Neural progenitor cell (in vitro differentiated cells): ENCODE measurements at places on chromosomes 6 and 20.
A peak's percentile ranks its signal among the peaks of the same experiment; 100 is the strongest.

DNA sequence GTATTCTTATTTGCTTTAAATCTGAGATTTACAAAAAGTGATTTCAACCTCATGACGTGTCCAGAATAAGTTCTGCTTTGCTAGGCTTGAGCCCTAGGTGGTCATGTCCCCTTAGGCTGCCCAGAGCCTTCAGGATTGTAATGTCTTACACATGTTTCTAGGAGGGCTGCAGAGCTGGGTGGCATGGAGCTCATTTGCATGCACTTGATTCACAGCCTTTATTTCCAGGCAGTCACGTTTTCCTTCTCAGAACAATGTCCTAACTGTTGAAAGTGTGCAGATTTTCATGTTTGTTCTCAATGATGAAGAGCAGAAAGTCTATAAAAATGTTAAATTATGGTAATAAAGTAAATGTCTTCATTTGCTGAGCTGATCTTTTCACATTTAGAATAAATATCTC is 448.6 kb upstream of the SOX4 start:
- no peak for DNase-seq

DNA sequence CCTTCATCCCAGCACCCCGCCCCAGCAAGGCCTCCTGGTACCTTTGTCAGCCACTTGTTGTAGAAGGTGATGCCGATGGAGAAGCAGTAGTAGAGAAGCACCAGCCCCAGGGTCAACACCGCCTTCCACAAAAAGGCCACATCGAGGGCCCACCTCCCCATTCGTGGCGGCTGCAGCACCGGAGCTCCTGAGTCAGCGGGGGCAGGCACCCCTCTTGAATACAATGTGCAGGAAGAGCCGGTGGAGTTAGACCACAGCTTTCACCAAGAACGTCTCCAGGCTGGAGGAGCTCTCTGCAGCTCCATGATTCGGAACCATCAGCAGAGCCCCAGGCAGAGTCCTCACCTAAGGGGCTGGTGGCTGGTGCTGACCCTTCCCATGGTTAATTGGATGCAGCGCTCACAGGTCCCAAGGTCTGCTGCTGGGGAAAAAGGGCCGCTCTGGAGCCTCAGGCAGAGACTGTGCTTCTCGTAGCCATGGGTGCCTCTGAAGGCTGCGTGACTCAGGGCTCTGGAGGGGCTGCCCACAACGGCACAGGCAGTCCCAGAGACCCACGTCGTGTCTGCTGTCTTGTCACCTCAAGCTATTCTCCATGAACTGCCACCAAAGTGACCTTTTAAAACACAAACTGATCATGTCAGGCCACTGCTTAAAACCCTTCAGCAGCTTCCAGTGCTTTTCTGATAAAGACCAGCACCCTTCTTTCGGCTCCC is 47.9 kb downstream of the ELMO2 start:
- DNase-seq = no peak

GRCh38 chr6:33071569-33071968 is 1.9 kb downstream of the HLA-DPA1 start:
- no peak for DNase-seq

DNA sequence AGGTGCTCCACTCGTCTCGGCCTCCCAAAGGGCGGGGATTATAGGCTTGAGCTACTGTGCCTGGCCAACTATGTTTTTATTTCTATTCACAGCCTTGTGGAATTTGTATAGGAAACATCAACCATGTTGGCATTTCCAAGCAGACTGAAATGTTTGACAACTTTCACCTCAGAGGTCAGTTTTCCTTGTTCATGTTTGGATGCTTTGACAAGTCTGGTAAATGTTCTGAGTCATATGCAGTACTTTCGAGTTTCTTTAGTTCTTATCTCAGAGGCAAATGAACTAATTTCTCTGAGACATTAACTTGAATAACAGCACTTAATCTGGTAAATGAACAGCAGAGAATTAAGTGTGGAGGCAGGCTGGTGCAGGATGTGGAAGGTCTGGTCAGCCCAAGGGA is 373.4 kb upstream of the SYNCRIP start:
- no peak for DNase-seq

- no peak for DNase-seq
Observed at GRCh38 chr20:17936761-17937732, 31.5 kb downstream of the SNX5 start.

- peak; percentile 36 for DNase-seq
Observed at GRCh38 chr6:143743301-143744166, 65.8 kb downstream of the PHACTR2 start.

DNA sequence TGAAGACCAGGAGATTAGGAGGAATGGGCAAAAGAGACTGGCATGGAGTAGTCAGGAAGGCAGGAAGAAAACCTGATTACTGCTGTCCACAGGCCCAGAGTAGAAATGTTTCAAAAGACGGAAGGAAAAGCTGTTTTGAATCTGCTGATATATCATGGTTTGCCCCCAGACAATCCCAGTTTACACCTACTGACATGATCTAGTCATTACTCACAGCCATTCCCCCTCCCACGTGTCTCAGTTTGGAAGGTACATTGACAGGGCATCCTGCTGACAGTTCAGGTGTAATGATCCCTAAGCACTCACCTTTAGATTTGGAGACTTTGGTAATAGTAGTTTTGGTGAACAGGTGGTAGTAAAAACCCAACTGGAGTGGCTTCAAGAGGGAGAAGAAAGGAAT is 9.8 kb upstream of the TXNDC5 start:
- DNase-seq = no peak

GRCh38 chr6:84772428-84773132 is 8.2 kb upstream of the TBX18 start:
- DNase-seq = peak; percentile 68

DNA sequence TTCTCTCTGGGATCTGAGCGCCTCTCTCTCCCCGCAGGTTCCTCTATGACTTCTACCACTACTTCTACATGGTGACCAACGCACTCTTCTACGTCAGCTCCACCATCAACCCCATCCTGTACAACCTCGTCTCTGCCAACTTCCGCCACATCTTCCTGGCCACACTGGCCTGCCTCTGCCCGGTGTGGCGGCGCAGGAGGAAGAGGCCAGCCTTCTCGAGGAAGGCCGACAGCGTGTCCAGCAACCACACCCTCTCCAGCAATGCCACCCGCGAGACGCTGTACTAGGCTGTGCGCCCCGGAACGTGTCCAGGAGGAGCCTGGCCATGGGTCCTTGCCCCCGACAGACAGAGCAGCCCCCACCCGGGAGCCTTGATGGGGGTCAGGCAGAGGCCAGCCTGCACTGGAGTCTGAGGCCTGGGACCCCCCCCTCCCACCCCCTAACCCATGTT is 36.3 kb upstream of the MRGBP start:
- DNase-seq = no peak

DNA sequence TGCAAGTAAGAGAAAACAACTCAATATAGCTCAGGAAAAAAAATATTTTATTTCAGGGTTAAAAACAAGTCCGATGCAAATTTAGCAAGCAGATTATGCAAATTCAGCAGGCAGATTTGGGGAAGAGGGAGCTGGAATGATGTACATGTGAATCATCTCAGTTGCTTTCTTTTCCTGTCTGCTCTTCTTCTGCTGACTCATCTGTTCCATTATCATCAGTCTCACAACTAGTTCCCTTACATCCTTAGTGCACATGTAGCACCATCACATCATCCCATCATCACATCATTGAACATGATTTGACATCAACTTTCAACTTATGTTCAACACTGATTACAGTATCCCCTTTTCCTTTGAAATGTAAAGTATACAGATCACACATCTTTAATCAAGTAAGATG is 11.5 kb upstream of the DEFB113 start:
- DNase-seq = no peak

GRCh38 chr6:25511376-25511775 is 140.6 kb upstream of the SCGN start:
- no peak for DNase-seq

DNA sequence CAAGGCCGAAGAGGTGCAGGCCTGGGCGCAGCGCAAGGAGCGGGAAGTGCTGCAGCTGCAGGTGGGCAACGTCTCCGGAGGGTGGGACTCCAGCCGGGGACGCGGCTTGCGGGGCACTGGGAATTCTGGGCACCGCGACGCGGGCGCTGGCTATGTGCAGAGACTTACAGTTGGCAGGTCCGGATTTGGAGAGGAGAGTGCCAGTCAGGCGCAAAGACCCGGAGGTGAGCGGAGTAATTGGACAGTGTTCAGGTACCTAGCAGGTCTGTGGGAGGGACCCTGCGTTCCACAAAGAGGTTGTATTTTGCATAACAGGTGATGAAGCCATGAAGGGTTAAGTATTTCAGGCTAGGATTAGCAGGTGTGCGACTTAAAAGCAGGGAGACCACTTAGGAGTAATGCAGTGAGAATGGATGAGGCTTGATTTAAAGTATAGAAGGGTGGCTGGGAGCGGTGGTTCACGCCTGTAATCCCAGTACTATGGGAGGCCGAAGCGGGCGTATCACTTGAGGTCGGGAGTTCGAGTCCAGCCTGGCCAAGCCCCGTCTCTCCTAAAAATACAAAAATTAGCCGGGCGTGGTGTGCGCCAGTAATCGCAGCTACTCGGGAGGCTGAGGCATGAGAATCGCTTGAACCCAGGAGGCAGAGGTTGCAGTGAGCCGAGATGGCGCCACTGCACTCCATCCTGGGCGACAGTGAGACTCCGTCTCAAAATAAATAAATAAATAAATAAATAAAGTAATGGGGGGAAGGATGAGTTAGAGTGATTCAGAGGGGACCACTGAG is 1.0 kb downstream of the MRPS26 start:
- DNase-seq = no peak

- peak; percentile 80 for DNase-seq
Observed at GRCh38 chr20:49659056-49659455, 54.6 kb downstream of the B4GALT5 start.

- no peak for DNase-seq
Observed at GRCh38 chr6:118313762-118314161, 234.3 kb upstream of the PLN start.

DNA sequence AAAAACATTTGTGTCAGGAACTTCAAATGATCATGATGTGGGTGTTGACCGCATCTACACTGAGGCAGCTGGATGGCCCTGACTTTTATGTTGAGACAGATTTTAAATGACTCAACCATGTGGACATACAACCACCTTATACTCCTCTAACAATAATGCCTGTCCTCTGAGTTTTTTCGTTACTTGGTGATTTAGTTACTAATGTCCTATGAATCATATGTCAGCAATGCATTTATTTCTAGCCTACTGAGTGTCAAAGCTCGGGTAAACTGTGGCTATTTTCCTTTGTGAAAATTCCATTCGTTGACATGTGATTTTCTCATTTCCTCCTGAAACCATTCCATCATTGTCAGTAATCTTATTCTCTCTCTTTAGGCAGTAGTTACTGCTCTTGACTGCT is 38.9 kb upstream of the NKX2-4 start:
- DNase-seq = no peak

GRCh38 chr6:7540595-7540994 is 876 bp upstream of the DSP start:
- peak; percentile 51 for DNase-seq

GRCh38 chr20:51528263-51529027 is 14.1 kb downstream of the NFATC2 start:
- DNase-seq = no peak

DNA sequence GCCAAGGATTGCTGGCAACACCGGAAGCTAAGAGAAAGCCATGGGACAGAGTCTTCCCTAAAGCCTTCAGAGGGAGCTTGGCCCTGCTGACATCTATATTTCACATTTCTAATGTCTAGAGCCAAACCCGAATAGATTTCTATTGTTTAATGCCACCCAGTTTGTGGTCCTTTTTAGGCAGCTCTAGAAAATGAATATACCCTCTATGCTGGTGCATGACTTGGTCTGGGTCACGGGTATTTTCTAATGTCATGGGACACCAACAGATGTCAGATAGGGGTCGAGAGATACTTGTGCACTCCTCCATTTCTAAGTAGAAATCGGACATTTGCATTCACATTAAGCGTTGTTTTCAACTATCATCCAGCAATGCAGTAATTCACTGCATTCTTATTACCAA is 37.0 kb upstream of the SOX4 start:
- DNase-seq = no peak

GRCh38 chr6:151110576-151110905 is 129.2 kb upstream of the AKAP12 start:
- DNase-seq = no peak

DNA sequence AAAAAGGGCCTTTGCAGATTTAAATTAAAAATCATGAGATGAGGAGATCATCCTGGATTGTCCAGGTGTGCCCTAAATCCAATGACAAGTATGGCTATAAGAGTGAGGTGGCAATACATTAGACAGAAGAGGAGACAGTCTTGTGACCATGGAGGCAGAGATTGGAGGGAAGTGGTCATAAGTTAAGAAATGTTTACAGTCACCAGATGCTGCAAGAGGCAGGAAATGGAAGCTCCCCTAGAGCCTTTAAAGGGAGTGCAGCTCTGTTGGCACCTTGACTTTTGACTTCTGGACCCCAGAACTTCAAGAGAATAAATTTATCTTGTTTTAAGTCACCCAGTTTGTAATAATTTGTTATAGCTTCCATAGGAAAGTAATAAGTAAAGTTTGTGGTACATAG is 61.1 kb downstream of the HMGN3 start:
- DNase-seq = no peak

DNA sequence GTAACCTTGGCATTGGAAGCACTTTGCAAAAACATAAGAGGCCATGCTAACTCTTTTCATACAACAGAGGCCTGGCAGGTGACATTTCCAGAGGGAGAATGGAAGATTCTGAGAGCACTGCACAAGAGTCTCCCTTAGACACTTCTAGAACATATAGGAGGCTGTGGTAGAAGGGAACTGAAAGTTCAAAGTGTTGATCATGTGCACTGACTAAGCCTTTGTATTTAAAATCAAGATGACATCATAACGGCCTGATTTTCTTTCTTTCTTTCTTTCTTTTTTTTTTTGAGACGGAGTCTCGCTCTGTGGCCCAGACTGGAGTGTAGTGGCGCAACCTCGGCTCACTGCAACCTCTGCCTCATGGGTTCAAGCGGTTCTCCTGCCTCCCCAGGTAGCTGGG is 26.8 kb upstream of the DNAAF9 start:
- DNase-seq = no peak

DNA sequence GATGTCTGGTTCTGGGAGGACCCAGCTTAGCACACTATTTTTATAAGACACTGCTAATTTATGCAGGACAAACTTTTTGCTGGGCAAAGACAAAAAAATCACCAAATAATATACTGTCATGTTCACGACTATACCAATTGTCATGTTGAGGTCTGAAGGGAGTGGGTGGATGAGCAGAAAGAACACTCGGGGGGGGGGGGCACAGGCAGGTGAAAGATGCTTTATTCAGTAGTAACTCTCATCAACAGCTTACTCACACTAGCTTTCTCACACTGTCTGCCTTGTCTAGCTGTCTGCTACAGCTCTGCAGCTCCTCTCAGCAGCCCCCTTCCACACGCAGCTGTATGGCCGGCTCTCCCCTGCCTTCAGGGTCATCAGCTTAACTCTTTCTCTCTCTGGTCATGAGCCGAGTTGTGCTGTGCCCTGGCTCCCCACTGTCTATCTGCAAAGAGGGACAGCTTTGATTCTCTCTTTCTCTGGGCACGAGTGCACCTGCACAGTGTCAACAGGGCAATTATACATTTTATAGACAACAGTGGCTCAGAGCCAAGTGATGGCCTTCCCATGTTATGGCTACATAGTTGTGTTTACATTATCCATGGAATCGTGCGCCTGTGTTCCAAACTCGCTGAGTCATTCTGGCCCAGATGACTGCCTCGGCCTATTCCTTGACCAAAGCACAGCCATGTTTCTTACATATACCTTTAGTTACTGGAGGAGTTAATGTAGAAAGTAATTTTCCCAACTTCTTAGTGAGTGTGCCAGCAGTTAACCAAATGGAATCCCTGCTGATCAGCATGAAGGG is 187.7 kb upstream of the PRSS16 start:
- peak; percentile 30 for DNase-seq

GRCh38 chr20:48451401-48451800 is 376.4 kb downstream of the PREX1 start:
- no peak for DNase-seq
